Stimulated activated CD4-positive, alpha-beta T cell treated with anti-CD3 and anti-CD28 coated beads, Interleukin-1b, Interleukin-23, amount 100 ng/mL, for 48 hours (primary cell): ENCODE measurements at places on chromosomes 1 and 21.

GRCh38 chr1:15961492-15961891 lies 14.4 kb downstream of the ZBTB17 start:
- DNase-seq = no peak

- no peak for DNase-seq
Measured at GRCh38 chr1:223486366-223486765, 93.2 kb downstream of the CCDC185 start.

DNA sequence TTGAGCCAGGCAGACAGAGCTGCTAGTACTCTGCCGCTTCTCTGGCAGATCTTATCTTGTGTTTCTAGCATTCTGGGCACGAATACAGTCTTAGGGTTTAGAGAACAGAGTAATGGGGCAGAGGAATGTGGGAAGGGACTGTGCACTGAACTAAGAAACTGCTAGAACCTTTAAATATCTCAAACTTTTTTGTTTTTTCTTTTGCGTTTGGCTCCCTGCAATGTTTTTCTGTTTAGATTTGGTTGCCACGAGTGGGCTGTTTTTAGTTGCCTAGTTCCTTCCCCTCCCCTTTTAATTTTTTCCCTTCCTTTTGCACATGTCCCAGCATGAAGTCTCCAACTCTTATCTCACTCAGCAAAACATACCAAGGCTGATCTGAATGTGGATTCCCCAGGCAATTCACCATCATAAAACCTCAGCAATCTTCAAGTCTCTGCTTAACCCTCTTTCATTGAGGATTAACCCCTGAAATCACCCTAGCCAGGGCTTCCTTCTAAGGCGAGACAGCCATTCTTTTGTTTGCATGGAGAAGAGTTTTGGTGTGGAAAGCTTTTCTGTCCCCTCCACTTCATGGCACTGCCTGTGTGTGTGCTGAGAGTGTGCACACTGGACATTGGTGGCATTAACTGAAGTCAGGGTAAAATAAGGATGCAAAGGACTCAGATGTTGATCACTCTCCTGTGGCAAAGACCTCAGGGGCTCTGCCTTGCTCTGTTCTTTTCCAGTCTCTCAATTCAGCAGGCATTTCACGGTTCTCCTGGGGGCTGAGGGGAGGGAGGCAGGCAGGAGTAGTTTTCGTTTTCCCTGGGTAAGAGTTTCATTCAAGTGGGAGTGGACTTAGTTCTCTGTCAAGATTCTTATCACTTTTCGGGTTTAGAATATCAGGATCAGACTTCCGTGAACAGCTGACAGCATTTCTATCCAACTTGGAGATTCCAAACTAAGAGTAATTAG lies 2.8 kb upstream of the ATF3 start:
- no peak for DNase-seq

DNA sequence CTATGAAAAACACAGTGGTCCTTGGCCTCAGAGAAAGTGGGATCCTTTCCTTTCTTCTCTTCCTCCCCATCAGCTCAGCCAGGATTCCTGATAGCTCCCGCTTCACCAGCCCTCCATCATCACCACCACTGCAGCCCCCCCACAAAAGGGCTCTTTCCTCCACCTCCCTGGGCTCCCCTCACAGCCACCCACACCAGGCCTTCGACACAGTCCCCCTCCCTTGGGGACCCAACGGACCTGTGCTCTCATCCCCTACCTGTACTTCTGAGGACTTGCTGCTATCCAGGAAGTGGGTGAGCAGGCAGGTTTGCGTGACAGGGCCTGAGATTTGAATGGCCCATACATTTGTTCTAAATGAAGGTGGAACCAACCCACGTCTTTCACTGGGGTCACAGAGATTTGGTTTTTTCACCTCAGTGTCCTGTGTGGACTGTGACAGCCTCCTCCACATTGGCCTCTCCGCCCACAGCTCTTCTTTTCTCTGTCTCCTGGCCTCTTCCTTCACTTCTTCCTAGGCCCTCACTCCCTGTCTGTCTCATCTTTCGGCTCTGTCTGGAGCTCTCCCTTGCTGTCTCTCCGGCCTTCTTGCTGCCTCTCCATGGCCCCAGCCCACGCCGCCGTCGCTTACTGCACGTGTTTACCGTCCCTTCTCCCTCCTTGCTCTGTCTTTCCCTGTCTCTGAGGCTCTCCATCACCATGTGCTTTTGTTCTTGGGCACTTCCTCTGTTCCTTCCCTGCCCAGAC lies 238.6 kb downstream of the FOXD2 start:
- DNase-seq = no peak

DNA sequence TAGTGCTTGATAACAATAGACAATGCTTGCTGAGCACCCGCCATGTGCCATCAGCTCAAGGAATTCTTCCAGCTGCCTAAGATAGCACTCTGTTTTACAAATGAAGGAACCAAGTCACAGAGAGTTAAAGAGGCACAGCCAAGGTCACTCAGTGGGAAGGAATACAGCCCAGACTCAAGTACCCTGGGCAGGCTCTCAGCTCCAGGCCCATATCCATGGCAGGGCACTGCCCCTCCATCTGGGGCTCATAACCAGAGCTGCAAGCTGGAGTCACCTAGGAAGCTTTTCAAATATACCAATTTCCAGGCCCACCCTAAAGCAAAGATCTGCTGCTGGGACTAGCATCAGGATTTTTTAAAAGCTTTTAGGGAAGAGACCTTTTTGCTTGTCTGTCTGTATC lies 1.6 kb downstream of the CLEC20A start:
- DNase-seq = no peak

DNA sequence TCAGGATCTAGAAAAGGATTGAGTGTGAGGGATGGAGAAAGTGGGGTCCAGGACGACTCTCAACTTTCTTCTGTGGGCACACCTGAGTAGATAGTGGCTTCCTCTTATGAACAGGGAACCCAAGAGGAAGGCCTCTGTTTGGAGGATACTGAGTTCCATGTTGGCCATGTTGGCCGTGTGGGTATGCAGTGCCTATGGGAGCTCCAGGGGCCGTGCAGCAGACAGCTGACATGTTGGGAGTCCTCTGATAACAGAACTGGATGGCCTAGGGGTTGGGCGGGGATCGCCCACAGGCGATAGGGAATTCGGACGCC lies 43.0 kb downstream of the TMEM53 start:
- DNase-seq = no peak

DNA sequence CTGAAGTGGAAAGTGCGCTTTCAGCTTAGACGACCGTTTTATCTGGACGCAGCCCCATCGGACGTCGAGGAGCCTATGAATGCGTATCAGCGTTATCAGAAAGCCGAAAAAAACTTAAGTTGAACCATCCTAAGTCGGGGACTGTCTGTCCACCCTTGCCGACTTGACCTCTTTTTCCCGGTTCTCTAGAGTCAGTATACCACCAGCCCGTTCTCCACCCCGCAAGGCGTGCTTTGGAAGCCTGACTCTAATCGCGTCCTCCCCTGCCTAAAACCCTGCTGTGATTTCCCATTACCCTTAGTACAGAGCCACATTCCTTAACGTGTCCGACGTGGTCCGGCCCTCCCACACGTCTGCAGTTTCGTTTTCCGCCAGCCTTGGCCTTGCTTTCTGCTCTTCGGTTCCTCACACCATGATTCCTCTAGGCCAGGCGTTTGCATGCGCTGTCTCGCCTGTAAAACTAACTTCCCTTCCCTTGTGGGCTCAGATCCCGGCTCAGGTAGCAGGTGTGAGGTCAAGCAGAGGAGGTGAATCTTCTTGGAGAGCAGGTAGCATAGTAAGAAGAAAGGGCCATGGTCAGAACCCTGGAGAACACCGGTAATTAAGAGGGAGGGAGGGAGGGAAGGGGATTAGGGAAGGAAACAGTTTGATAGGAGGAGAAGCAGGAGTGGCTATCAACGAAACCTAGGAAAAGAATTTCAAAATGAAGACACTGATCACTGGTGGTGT lies 865 bp downstream of the ADPRS start:
- no peak for DNase-seq

GRCh38 chr1:244552336-244552735 lies 91.3 kb downstream of the CATSPERE start:
- no peak for DNase-seq

- DNase-seq = no peak
Measured at GRCh38 chr1:15139654-15140350, 13.7 kb upstream of the TMEM51 start.

- peak; percentile 67 for DNase-seq
Measured at GRCh38 chr1:1573843-1574720, 581 bp downstream of the SSU72 start.

GRCh38 chr21:35940074-35940927 lies 120.0 kb downstream of the SETD4 start:
- no peak for DNase-seq

DNA sequence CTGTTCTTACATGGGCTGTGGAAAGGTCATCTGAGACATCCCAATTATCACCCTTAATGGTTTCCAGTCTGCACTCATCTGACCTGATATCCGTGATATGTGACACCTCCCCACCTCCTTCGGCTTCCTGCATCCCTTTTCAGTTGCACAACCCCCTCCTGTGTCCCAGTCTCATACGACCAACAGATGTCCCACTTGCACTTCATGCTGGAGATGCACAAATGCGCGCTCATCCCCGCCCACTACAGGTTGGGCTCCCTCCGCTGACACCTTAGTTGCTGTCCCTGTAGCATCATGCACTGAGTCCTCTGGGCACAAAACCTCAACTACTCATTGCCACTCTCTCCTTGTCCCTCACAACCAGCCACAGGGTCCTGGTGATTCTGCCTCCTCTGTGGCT lies 94.4 kb downstream of the MIS18A start:
- no peak for DNase-seq

DNA sequence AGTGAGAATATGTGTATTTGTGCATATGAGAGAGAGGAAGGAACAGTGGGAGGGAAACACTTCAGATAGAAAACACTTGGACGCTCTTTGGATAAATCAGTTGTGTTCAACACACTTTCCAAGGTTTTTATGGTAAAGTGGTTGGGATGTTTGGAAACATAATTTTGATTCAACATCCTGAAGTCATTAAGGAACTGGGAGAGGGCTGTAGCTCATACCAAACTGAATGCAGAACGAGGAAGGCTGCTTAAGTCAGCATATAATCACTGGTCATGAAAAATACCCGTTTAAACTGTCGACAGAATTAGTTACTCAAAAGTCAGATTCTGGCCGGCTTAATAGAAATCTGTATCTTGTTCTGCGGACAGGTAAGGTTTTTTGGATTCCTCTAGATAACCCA lies 14.9 kb downstream of the LIX1L start:
- no peak for DNase-seq

DNA sequence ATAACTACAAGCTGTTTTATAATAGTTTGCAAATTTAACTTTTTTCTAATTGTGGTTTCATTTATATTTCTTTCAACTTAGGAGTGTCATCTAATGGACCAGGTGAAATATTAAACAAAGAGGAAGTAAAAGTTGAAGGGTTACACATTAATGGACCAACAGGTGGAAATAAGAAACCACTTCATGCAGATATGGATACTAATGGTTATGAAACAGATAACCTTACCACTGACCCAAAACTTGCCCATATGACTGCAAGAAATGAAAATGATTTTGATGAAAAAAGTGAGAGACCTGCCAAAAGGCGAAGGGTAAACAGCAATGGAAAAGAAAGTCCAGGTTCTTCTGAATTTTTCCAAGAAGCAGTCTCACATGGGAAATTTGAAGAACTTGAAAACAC lies 59.7 kb downstream of the MIER1 start:
- no peak for DNase-seq

- no peak for DNase-seq
Measured at GRCh38 chr1:211518330-211519289, 26.6 kb upstream of the RD3 start.

DNA sequence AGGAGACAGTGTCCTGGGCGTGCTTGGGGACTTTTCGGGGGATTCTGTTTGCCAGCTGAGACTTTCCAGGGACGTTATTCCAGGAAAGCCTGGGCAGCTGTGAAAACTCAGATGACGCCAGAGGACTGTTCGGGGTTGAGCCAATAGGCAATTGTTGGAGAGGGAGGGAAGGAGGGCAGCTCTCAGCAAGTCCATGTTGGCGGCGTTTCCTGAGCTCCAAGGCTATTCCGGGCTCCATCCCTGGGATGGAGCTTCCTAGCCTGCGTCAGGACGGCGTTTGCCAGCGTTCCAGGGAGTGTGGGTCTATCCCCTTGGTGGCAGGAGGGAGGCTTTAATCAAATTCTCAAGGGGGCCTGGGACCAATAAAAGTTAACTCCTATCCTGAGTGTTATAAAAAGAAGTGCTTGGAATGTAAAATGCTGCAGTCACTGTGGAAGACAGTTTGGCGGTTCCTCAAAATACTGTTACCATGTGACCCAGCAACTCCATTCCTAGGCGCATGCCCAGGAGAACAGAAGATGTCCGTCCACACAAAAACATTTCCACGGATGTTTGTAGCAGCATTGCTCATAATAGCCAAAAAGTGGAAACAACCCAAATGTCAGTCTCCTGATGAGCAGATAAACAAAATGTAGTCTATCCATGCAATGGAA lies 15.2 kb downstream of the SLC27A3 start:
- no peak for DNase-seq

DNA sequence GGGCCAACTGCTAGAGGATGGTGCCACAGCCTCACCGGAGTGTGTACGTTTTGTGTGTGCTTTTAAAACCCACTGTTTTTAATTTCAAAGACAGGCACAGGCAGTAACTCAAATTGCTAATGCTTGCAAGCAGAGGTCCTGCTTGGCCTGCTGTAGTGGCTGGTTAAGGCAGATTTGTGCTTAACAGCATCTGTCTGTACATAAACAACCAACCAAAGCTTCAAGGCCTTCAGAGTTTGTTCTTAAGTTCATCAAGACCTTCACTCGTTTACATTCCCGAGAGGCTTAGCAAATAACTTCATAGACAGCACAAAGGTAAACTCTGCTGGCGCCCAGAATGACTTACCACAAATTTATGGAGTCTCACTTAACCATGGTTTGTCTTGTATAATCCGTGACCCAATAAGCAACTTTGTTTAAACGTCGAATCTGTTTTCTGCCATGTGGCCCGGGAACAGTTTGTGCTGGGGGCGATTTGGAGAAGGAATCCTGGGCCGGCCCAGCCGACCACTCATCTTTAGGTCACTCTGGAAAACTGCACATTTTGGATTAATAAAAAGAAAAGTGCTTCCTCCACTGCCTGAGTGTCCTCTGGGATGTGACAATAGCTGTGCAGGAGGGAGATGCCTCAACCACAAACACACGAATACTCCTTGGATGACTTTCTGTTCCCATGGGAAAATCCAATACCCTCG lies 58.1 kb downstream of the CAPZB start:
- no peak for DNase-seq

DNA sequence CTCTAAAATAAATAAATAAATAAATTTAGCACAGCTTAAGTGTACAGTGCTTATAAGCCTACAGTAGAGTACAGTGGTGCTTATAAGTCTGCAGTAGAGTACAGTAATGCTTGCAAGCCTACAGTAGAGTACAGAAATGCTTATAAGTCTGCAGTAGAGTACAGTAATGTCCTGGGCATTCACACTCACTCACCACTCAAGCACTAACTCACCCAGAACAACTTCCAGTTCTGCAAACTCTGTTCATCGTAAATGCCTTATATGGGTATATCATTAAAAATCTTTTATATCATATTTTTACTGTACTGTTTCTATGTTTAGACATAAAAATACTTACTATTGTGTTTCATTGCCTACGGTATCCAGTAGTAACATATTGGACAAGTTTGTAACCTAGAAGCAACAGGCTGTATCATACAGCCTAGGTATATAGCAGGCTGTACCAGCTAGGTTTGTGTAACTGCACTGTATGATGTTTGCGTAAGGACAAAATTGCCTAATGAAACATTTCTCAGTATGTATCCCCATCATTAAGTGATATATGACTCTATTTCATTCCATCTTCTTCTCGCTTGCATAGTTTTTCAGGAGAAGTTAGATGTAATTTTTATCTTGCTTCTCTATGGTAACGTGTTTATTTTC lies 14.0 kb upstream of the S100B start:
- no peak for DNase-seq

- DNase-seq = no peak
Measured at GRCh38 chr1:170932236-170932635, 3.1 kb upstream of the MROH9 start.
